Stimulated activated CD4-positive, alpha-beta T cell treated with anti-CD3 and anti-CD28 coated beads, TNF-alpha, amount 100 ng/mL, for 48 hours (primary cell): ENCODE measurements at places on chromosomes 13 and 19.

GRCh38 chr13:35593651-35594050, 117.2 kb upstream of the MAB21L1 start:
- DNase-seq, result no peak

- no peak for DNase-seq
Observed at GRCh38 chr19:30817197-30817596, 445.0 kb downstream of the ZNF536 start.

DNA sequence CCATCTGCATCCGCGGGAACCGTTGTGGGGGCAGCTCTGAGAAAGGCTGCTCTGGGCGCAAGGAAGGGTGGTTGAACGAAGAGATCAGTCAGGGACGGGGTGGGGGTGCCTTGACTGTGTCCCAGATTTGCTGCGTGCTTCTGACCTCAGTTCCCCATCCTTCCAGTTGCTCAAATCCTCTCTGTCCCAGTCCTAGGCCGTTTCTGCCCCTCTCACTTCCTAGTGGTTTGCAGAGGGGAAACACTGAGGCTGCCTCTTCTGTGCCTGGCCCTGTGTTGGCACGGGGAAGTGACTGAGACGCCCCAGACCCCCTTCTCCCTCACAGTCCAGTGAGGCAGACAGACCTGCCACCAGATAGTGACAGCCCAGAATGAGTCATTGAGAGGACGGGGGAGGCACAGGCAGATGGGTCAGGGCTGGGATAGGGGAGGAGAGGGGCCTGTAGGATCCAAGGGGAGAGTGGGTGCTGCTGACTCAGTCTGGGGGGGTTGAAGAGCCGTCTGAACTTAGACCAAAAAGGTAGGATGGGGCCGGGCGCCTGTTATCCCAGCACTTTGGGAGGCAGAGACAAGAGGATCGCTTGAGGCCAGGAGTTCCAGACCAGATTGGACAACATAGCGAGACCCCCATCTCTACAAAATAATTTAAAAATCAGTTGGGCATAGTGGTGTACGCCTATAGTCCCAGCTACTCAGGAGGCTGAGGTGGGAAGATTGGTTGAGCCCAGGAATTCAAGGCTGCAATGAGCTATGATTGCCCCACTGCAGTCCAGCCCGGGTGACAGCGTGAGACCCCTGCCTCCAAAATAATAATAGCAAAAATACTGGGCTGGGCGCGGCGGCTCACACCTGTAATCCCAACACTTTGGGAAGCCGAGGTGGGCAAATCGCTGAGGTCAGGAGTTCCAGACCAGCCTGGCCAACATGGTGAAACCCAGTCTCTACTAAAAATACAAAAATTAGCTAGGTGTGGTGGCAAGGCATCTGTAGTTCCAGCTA, 26.5 kb downstream of the NUMBL start:
- DNase-seq, result no peak

GRCh38 chr13:42574011-42574410, at the start of gene TNFSF11:
TSS of gene TNFSF11 (plus strand) at chr13:42574152. CDS start at chr13:42574304, 152 bp downstream.
- DNase-seq, result peak; percentile 17

DNA sequence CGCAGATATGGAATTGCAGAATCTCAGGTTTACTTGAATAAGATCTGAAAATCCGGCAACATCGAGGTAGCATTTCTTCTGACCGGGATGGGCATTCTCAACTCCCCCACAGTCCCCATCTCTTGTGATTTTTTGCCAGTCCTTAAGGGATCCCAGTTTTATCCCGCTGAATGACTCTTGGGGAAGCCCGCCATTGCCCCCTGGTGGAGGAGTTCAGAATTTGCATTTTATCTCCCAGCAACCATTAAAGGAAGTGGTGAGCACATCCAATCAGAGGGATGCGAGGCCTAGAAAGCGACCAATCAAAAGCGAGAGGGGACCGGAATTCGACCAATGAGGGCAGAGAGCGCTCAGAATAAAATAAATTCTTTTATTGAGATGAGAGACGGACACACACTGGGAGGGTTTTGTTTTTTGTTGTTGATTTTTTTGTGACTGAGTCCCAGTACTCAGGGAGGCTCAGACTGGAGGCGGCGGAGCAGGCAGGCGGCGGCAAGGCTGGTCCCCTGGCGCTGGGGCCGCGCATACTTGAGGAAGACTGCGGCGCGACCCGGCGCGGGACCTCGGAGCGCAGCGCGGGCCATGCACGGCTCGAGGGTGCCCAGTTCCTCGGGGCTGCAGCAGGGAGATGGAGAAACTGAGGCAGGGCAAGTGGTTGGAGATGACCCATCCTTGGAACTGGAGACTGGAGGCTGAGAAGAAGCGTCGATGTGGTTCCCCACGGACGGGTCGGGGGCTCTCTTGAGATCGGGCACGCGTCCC, 3.9 kb upstream of the TTC9B start:
- DNase-seq, result peak; percentile 64

DNA sequence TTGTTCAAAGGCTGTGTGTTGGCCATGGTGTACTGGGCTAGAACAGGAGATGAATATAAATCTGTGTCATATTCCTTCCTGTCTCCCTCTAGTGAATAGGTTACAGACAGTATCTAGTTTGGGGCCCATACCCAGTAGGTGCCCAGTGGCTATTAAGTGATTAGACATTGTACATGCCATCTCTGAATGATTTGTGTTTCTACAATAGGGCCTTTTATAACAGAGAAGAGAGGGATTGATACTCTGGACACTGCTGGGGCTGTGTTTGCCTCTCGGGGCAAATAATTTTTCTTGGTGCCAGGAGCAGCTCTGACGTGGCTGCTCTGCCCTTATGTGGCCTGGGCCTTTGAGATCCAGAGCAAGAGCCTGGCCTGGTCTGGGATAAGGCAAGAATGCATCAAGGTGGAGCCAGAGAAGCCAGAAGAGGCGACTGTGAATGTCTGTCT, 403.1 kb downstream of the SPRY2 start:
- no peak for DNase-seq

GRCh38 chr19:37563518-37563917, 31.1 kb downstream of the ZNF571 start:
- no peak for DNase-seq

GRCh38 chr19:913080-913748, at the start of gene R3HDM4:
TSS of gene R3HDM4 (minus strand) at chr19:913219. CDS start at chr19:913157, 62 bp downstream.
- no peak for DNase-seq

DNA sequence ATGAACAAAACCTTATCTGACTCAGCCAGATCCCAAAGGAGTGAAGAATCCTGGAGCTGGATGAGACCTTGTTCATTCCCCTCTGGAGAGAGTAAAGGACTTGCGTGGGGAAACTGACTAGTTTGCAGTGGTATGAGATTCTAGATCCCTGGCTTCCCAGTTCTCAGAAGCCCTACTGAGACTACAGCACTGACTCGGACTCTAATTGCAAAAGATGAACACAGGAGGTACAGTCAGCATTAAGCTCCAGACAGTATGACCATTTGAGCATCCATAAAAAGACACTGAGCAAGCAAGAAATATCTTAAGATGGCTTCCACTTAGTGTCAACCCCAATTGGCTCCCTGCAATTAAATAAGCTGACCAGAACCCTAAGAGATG, 6.8 kb downstream of the ZC3H4 start:
- no peak for DNase-seq

GRCh38 chr13:31967155-31967554, 64.4 kb upstream of the FRY start:
- DNase-seq, result no peak

DNA sequence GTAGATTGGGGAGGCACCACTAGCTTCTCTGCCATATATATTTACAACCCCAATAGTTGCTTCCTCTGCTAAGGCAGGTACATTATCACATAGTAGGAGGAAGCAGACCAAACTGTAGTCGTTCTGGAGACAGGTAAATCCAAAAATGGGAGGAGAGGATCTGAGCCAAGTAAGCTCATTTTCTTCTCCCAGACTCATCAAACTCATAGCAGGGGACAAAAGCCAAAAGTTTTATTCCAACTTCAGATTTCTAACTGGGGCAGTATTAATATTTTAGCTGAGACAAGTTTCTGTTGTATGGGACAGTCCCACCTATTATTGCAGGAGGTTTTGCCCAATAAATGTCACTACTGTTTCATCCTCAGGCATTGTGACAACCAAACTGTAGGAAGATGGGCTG, 7.8 kb upstream of the IGSF23 start:
- DNase-seq, result no peak

GRCh38 chr13:57137585-57137984, 3.1 kb upstream of the PRR20A start:
- DNase-seq, result no peak

DNA sequence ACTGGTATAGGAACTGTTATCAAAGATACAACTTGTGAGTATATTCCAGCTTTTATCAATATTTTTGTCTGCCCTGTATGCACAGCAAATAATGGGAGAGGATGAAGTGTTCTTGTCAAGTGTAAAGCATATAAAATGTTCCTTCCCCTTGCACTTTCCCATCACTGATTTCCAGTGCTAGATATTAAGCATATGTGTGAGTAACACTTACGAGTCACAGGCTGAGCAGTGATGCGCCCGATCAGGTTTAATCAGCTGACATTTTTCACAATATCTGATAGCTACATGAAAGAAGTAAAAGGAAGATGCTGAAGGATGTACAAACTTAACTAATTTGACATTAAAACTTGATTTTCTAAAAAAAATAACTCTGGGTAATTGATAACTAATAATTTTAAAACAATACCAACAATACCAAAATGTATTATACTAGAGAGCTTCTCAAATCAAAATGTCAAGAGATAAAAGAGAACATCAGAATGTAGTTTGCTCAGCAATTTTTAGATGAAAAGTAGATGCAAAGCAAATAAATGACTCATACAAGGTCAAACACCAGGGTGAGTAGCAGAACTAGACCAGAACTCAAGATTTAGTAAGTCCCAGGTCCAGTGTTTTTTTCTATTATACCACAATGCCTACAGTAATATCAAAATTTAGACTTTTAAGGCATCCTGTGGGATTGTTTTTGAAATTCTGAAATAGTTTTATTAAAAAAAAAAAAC, 56.4 kb downstream of the ZDHHC20 start:
- DNase-seq, result no peak

DNA sequence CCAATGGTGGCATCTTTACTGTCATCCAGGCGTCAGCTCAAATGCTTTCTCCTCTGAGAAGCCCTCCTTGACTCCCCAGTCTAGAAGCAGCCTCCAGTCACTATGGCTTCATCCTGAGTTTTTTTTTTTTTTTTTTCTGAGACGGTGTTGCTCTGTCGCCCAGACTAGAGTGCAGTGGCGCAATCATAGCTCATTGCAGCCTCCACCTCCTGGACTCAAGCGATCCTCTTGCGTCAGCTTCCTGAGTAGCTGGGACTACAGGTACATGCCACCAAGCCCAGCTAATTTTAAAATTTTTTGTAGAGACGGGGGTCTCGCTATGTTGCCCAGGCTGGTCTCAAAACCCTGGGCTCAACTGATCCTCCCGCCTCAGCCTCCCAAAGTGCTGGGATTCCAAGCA, 4.2 kb downstream of the NRTN start:
- no peak for DNase-seq

DNA sequence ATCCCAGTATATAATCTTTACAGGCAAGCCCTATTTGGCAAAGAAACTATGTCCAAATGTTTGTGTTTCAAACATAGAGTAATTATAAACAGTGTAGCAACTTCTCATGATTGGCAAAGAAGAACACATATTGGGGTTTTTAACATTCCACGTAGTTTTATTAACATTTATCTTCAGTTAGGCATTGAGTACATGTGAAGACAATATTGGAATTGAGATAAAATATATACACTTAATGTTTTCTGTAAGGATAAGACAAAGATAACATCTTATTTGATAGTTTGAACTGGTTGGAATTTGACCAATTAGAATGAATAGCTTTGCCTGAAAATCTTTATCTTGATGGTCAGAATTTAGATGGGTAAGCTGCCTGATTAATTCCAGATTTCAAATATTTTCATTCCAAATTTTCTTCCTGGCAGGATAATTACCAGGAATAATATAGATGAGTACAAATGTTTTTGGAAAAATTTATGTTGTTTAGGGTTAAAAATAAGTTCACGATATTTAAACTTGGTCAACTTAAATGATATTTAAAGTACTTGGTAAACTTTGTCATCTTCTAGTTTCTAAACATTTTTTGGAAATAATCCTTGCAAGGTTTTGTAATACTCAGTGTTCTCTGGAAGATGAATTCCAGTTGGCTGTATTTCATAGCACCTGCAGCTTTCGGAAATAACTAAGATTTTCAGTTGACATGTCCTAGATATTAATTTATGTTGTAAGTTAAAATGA, 536.5 kb upstream of the SPRY2 start:
- DNase-seq, result no peak

DNA sequence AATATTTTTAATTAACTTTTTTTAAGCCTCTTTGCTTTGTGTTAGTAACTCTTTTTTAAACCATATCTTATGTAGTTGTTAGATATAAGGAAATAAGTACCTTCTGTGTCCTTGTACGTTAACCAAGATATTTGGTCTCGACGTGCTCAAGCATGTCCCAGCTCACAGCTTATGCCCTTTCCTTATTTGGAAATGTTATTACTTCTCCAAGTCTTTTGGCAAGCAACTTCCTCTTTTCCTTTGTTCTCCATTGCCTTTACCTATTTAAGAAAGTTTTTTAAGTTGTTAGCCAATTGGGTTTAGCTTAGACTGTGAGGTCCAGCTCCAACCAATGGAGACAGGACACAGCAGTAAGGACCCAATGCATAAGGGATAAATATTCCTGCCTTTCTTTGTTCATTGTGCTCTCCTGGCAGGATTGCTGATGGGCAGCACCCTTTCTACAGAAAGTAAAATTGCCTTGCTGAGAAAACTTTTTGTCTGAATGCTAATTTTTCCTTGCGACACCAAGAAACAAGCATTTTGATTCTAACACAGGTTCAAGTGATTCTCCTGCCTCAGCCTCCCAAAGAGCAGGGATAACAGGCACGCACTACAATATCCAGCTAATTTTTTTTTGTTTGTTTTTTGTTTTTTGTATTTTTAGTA, 5.2 kb downstream of the DKKL1 start:
- DNase-seq, result no peak

DNA sequence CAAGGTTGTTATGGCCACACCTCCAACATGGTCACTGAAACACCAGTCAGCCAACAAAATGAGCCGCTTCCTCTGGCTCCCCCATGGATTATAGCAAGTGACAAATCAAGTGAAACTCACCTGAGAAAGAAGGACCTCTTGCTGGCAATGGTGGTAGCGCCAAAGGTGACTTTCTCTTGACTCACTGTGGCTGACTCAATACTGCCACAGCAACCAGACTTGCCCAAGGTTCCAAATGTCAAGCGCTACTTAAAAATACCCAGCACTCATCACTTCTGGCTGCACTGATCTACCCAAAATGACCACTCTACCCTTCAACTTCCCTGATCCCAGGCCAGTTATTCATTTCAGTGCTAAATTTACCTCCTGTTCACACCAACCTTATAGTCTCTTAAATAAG, 495.5 kb downstream of the FOXO1 start:
- peak; percentile 33 for DNase-seq

GRCh38 chr13:111304041-111304544, 16.3 kb upstream of the TEX29 start:
- no peak for DNase-seq

DNA sequence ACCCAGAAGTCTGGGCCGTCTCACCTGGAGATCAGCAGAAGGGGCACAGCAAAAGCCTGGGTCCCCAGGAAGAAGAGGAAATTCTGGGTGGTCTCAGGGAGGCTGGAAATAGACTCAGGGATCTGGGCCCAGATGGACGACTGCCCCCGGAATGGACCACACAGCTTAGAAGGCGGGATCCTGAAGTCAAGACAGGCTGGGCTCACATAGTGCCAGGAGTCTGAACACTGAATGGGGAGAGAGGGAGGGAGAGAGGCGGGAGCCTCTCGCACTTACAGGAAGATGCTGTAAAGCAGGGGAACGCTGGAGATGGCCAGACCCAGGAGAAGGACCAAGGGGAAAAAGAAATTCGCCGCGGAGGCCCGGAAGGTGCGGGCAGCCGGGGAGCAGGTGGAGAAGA, 1.3 kb upstream of the LENG1 start:
- no peak for DNase-seq

- no peak for DNase-seq
Observed at GRCh38 chr13:85935868-85936467, 136.7 kb upstream of the SLITRK6 start.
